ENCODE measurements at places on chromosomes 13 and 19. TPM values are rescaled to one million over a fixed set of nuclear protein-coding genes. Genes with fewer than 3 reads are reported as not detected.

The BCAM gene
- total RNA-seq, result 70.1 TPM

The RFPL4A gene
- 0.84 TPM for total RNA-seq

The ZNF534 gene
- total RNA-seq, result not detected

The HSH2D gene
- total RNA-seq, result not detected

The REEP6 gene
- total RNA-seq, result 3.9 TPM

The TSSK6 gene
- 1.5 TPM for total RNA-seq
